Hematopoietic multipotent progenitor cell treated with erythropoietin and hydrocortisone succinate and interleukin-3 and kit ligand, for 17 days (in vitro differentiated cells): ENCODE measurements at places on chromosomes 13 and 19.

- DNase-seq, result no peak
These were observed 10.8 kb upstream of the MISP start for GRCh38 chr19:739998-740715.

DNA sequence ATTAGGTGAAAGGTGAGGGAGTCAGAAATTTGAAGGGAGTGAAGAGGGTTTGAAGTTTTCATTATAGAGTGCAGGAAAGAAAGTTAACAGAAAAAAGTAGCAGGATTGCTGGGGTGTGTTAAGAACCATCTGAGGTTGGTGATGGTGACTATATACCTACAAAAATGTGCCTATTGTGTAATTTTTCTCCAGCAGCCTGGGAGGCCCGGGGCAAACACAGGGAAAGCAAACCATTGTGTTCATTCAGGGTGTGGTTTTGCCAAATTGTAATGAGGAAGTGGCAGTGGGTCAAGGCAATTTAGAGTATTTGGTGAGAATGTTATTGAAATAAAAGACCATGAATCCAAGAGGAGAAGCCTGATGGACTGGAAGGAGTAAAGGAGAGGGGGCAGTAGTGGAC lies 8.2 kb upstream of the SUCLA2 start:
- no peak for DNase-seq

DNA sequence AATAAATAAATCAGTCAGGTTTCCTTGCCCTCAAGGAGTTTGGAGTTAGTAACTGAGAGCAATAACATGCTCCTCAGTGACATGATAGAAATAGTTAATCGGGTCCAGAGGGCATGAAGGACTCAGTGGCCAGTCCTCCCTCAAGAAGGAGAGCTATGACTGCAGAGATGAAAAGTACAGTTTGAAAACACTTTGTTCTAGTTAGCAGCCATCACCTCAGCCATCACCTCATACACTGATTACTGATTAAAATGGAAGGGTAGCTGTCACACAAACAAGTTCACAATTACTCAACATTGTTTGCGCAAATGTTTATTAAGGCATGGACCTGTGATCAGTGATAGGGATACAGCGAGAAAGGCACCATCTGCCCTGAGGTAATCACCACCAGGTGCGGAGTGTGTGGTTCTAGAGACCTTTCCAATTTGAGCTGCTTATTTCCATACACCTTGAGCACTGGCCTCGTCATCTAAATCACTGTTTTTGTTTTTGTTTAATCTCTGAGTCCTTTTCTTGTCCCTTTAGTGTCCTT lies 85.3 kb upstream of the RAP2A start:
- DNase-seq, result no peak

DNA sequence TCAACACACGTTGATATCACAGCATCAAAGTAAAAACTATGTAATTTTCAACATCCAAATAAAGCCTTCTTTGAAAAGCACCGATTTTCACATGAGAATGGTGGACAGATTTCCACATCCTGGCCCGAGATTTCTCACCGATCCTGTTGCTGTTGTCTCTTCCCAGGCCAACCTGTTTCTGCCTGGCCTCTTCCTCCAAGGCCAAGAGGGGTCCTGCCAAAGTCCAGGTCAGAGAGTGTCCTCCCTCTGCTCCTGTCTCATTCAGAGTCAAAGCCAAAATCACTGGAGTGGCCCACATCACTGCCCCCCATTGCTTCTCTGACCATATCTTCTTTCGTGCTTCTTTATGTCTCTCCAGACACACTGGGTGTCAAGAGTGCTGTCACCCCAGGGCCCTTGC lies 49.5 kb downstream of the CHST8 start:
- DNase-seq, result no peak
